T-helper 1 cell treated with Interleukin-12 subunit alpha and Interleukin-12 subunit beta and Interleukin-4 antibody, amounts not matched to agents 30 ng/mL and 1 ng/mL, for 36 hours (primary cell): ENCODE measurements at places on chromosomes 2 and 18. TPM values are rescaled to one million over a fixed set of nuclear protein-coding genes. Genes with fewer than 3 reads are reported as not detected.

The SH3RF3 gene
- total RNA-seq: 0.22 and 0.24 TPM in 2 replicates

The FER1L5 gene
- not detected in 2 replicates for total RNA-seq

The SP140 gene
- total RNA-seq: 108 and 111 TPM in 2 replicates

The MBD5 gene
- 45.8 and 53.2 TPM in 2 replicates for total RNA-seq

The SOWAHC gene
- total RNA-seq: 0.17 and 0.29 TPM in 2 replicates

The FOSL2 gene
- total RNA-seq: 26.1 and 32.4 TPM in 2 replicates

The LIMS3 gene
- total RNA-seq: 0.27 and 0.59 TPM in 2 replicates

The PAX3 gene
- not detected in 2 replicates for total RNA-seq

The LDLRAD4 gene
- total RNA-seq: 23.7 and 24.7 TPM in 2 replicates

The AMER3 gene
- total RNA-seq: not detected in 2 replicates

The DCDC2C gene
- total RNA-seq: not detected in 2 replicates

The CRYGD gene
- total RNA-seq: not detected in 2 replicates

The CHN1 gene
- 1.8 and 2.0 TPM in 2 replicates for total RNA-seq

The UCN gene
- total RNA-seq: 1.6 and 2.6 TPM in 2 replicates

The OSBPL6 gene
- 1.1 and 1.7 TPM in 2 replicates for total RNA-seq

The SEPTIN10 gene
- total RNA-seq: 0.22 and 0.68 TPM in 2 replicates

The PROM2 gene
- 0.78 and 1.4 TPM in 2 replicates for total RNA-seq
